Stimulated activated CD4-positive, alpha-beta T cell treated with anti-CD3 and anti-CD28 coated beads, Interleukin-1b, Interleukin-23, amount 100 ng/mL, for 24 hours (primary cell): ENCODE measurements at places on chromosomes 2 and 18.

- DNase-seq, result no peak
Observed at GRCh38 chr2:239774933-239775622, 250.1 kb downstream of the NDUFA10 start.

- DNase-seq, result no peak
Observed at GRCh38 chr2:159946326-159946999, 116.0 kb downstream of the PLA2R1 start.

GRCh38 chr18:74804677-74805076 lies 207.0 kb downstream of the ZNF407 start:
- no peak for DNase-seq

DNA sequence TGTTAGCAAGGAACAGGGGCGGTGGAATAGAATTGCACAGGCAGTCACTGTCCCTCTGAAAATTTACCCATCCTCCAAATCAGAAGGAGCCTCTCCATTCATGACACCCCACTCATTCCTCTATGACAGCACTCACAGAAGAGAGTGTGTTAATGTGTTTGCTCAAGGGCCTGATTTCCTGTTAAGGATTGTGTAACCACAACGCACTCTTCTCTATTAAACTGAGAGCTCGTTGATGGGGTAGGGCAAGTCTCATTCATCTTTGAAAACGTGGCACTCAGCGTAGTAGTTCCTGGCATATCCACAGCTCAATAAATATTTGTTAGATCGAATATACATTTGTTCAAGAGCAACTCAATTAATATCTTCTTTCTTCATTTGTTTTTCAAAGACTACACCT lies 106.4 kb downstream of the VAPA start:
- no peak for DNase-seq

- no peak for DNase-seq
Observed at GRCh38 chr18:54611816-54612215, 20.8 kb downstream of the DYNAP start.

GRCh38 chr18:23053776-23054457 lies 81.4 kb upstream of the CABLES1 start:
- no peak for DNase-seq

DNA sequence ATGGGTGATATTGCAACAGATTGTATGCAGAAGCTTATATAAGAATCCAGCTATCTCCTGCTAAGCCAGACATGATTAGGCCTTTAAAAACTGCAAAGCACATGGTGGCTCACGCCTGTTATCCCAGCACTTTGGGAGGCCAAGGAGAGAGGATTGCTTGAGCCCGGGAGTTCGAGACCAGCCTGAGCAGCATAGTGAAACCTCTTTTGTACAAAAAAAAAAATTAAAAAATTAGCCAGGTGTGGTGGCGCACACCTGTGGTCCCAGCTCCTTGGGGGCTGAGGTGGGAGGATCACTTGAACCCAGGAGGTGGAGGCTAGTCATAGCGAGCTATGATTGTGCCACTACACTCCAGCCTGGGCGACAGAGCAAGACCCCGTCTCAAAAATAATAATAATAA lies 204.6 kb downstream of the TNS1 start:
- DNase-seq, result no peak

DNA sequence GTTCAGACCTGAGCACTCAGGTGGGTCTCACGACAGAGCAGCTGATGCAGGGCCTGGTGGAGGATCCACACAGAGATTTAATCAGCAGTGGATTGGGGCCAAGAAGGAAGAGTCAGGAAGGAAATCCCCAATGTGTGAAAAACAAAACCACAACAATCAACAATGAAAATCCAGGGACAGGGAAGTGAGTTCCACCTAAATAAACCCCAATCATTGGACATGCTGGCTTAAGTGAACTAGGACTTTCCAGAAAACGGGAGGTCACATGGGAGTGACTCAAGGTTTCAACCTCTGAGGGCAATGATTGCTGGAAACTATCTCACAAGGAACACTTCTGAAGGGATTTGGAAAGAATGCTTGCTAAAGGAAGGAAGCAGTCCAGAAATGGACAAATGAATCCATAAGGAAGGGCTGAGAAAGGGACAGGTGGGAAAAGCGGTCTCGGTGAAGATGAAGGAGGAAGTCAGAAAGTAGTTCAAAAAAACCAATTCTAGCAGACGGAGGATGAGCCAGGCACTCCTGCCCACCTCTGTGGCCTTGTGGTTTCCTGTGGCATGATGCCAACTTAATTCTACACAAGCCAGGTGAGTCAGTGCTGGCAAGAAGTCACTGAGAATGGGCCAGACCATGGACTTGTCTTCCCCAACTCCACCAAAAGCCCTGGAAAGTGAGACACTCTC lies 15.4 kb upstream of the XDH start:
- no peak for DNase-seq
